Gastrocnemius medialis (tissue), 4 donors: ENCODE measurements at places on chromosomes 5 and 9. TPM values are rescaled to one million over a fixed set of nuclear protein-coding genes. Genes with fewer than 3 reads are reported as not detected.

Gene PIP5K1B
- total RNA-seq: 1.2 TPM

GRCh38 chr5:124921694-124922093, 175.3 kb upstream of the ZNF608 start:
- H3K27ac ChIP-seq: no peak overlapping the region
- no peaks in the 10 kb centered on the region for H3K27me3 ChIP-seq
- H3K36me3 ChIP-seq: no peaks in the 10 kb centered on the region
- no peak overlapping the region for H3K4me3 ChIP-seq

DNA sequence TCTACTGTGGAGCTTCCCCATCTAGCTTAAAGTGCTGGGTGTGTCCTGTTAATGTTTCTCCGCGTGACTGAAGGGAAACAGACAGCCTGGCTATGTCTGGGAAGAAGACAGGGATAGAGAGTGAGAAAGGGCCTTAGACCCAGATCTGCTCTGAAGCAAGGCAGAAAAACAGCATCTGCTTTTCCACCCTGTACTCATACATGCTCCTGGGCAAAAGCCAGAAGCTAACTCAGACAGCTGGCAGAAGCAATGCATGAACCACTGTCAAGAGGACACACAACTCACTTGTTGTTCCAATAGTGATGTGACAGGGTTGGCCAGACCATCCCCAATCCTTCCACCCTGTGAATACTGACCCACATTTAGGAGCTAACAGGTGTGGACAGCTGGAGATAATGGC, 63.3 kb downstream of the DPYSL3 start:
- H3K4me1 ChIP-seq: peaks cover 5% of the 10 kb centered on the region
- H3K4me3 ChIP-seq: no peak overlapping the region
- no peaks in the 10 kb centered on the region for H3K36me3 ChIP-seq
- H3K27ac ChIP-seq: peak overlapping the region; percentile 52
- DNase-seq: no peak

Gene GFI1B
- total RNA-seq: not detected

- no peak overlapping the region for H3K27ac ChIP-seq
- no peak for DNase-seq
- no peaks in the 10 kb centered on the region for H3K27me3 ChIP-seq
- no peaks in the 10 kb centered on the region for H3K36me3 ChIP-seq
Observed at GRCh38 chr5:164934039-164934438, 1428.6 kb downstream of the MAT2B start.

Gene SHOC1
- total RNA-seq: not detected

DNA sequence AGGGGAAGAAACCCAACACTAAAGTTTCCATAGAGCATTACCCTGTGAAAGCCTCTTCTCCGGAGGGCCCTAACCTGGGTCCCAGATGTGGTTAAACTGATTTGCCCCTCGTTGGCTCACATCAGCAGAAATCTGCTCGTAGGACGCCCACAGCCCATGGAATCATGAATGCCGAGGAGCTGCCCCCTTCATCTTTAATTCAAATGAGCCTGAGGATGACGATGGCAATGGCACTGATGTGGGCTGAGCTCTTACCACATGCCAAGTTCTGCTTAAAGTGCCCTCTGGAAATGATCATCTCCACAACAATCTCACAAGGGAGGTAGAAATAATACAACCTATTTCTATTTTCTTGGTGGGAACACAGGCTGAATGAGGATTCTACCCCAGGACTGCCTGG, 183.3 kb downstream of the FSTL4 start:
- no peak overlapping the region for H3K4me3 ChIP-seq
- H3K4me1 ChIP-seq: no peaks in the 10 kb centered on the region
- H3K27ac ChIP-seq: no peak overlapping the region

- no peak overlapping the region for H3K4me3 ChIP-seq
- peaks cover 55% of the 10 kb centered on the region for H3K4me1 ChIP-seq
- no peak overlapping the region for H3K27ac ChIP-seq
Observed at GRCh38 chr5:157558041-157558595, 17.5 kb downstream of the ADAM19 start.

Gene INSL4
- not detected for total RNA-seq

DNA sequence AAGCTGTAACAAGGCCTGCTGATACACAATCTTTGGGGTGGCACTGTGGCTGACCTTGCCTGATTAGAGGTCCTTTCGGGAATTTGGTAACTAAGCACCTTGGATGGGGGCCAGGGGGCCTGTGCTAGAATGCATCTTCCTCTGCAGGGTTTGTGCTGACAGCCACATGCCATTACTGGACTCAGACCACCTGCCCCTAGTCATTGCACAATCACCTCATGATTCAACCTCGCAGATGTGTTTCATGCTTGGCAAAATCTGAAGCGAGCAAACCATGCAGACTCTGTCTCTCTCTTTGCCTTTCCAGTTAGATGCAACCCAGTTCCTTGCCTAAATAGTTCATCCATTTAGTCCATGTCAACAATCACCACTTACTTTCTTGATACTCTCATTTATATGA, 96.5 kb upstream of the ERCC6L2 start:
- no peaks in the 10 kb centered on the region for H3K4me1 ChIP-seq
- H3K36me3 ChIP-seq: no peaks in the 10 kb centered on the region
- H3K4me3 ChIP-seq: no peak overlapping the region
- no peak overlapping the region for H3K27ac ChIP-seq

GRCh38 chr5:125154301-125155110, 408.1 kb upstream of the ZNF608 start:
- DNase-seq: no peak
- H3K4me3 ChIP-seq: no peak overlapping the region
- no peaks in the 10 kb centered on the region for H3K36me3 ChIP-seq
- H3K27ac ChIP-seq: no peak overlapping the region
- no peaks in the 10 kb centered on the region for H3K27me3 ChIP-seq
- no peaks in the 10 kb centered on the region for H3K4me1 ChIP-seq

- no peak overlapping the region for H3K4me3 ChIP-seq
- H3K27me3 ChIP-seq: no peaks in the 10 kb centered on the region
- peaks cover 28% of the 10 kb centered on the region for H3K4me1 ChIP-seq
- H3K36me3 ChIP-seq: no peaks in the 10 kb centered on the region
- DNase-seq: no peak
Observed at GRCh38 chr5:36304095-36304805, 2.5 kb upstream of the RANBP3L start.

DNA sequence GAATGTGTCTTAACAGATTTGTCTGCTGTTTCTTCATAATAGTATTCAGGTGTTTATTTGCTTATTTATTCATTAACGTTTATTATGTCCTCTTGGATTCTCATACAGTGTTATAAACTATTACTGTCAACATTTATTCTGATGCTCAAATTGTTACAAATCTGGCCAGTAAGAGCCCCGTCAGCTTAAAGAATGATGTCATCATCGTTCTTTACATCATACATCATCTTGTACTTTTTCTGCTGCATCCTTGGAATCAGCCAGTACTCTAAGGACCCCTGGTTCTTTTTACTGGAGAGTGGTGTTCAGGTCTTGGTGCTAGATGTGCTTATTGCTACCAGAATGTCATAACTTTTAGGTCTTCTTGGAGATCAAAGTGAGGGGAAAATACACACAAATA, 86.6 kb downstream of the SH3GL2 start:
- H3K4me1 ChIP-seq: no peaks in the 10 kb centered on the region
- H3K4me3 ChIP-seq: no peak overlapping the region
- no peak for DNase-seq
- no peaks in the 10 kb centered on the region for H3K27me3 ChIP-seq

GRCh38 chr5:170716396-170716795, 67.1 kb upstream of the GABRP start:
- H3K27ac ChIP-seq: no peak overlapping the region
- peaks cover 4% of the 10 kb centered on the region for H3K27me3 ChIP-seq
- no peak for DNase-seq
- no peak overlapping the region for H3K4me3 ChIP-seq

GRCh38 chr5:179747811-179748210, 15.2 kb downstream of the MAML1 start:
- H3K27ac ChIP-seq: no peak overlapping the region
- peaks cover 12% of the 10 kb centered on the region for H3K4me1 ChIP-seq
- no peaks in the 10 kb centered on the region for H3K27me3 ChIP-seq
- H3K4me3 ChIP-seq: no peak overlapping the region

GRCh38 chr9:93378276-93378675, 73.2 kb upstream of the FAM120A start:
- no peak overlapping the region for H3K4me3 ChIP-seq
- H3K27me3 ChIP-seq: no peaks in the 10 kb centered on the region
- H3K36me3 ChIP-seq: no peaks in the 10 kb centered on the region

DNA sequence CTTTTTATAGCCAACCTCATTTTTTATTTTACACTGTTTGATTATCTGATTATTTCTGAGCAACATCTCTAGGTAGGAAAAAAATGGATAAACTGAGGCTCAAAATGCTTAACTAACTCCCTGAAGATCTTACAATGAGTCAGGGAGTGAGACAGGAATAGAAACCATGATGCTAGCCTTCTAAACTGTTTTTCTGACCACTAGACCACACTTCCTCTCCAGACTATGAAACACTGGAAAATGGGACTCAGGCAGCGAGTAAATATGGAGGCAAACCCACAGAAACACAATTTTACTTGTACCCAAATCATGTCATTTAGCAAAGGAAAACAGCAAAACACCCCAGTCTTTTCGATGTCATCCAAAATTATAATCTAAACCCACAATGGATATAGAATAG, 129.9 kb upstream of the ANKH start:
- no peaks in the 10 kb centered on the region for H3K4me1 ChIP-seq
- no peak for DNase-seq
- H3K36me3 ChIP-seq: no peaks in the 10 kb centered on the region
- no peaks in the 10 kb centered on the region for H3K27me3 ChIP-seq
- no peak overlapping the region for H3K4me3 ChIP-seq

DNA sequence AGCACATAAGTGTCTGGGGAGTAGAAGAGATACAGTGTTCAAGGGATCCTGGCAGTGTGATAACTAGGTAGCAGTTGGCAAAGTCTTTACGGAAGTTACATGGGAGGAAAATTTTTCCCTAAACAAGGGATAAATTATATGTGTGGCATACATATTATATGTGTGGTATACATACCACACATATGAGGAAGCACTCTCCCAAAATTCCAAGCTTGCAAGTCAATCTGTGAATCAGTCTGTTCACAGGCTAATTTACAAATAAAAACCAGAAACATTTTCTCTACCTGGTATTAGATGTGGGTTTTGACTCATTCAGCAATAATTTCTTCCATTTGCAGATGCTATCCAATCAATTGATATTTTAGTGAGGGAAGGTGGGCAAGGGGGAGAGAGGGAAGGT, 110.0 kb downstream of the ISOC1 start:
- DNase-seq: no peak
- H3K36me3 ChIP-seq: no peaks in the 10 kb centered on the region
- no peaks in the 10 kb centered on the region for H3K4me1 ChIP-seq
- H3K27me3 ChIP-seq: no peaks in the 10 kb centered on the region
- H3K27ac ChIP-seq: no peak overlapping the region

- H3K4me1 ChIP-seq: no peaks in the 10 kb centered on the region
- no peak overlapping the region for H3K27ac ChIP-seq
- H3K36me3 ChIP-seq: no peaks in the 10 kb centered on the region
- no peak overlapping the region for H3K4me3 ChIP-seq
- no peaks in the 10 kb centered on the region for H3K27me3 ChIP-seq
Observed at GRCh38 chr9:105357937-105358336, 89.9 kb upstream of the FSD1L start.

DNA sequence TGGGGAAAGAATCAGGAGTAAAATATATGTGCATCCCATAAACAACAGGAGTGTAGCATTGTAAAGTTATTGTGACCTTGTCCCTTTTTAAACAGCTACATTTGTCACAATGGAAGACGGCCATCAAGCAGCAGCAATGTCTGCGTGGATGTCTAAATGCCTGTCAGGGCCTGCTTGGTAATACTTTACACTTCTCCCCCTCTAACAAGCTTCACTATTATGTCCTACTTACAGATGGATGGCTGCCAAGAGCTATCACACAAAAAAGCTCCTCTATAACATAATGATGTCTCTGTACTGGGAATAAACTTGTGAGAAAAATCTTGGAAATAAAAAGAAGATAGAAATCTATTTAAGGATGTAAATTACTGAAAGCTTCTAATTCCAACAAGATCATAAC, 213.0 kb downstream of the FBXL17 start:
- no peak overlapping the region for H3K27ac ChIP-seq
- no peak overlapping the region for H3K4me3 ChIP-seq
- H3K4me1 ChIP-seq: no peaks in the 10 kb centered on the region
- H3K36me3 ChIP-seq: no peaks in the 10 kb centered on the region

Gene FSTL4
- 0.20 TPM for total RNA-seq

GRCh38 chr9:28916348-28916747, 1343.1 kb upstream of the C9orf72 start:
- DNase-seq: no peak
- H3K27ac ChIP-seq: no peak overlapping the region
- H3K36me3 ChIP-seq: no peaks in the 10 kb centered on the region
- no peak overlapping the region for H3K4me3 ChIP-seq
